ENCODE measurements at places on chromosomes 4 and X. TPM values are rescaled to one million over a fixed set of nuclear protein-coding genes. Genes with fewer than 3 reads are reported as not detected.

DNA sequence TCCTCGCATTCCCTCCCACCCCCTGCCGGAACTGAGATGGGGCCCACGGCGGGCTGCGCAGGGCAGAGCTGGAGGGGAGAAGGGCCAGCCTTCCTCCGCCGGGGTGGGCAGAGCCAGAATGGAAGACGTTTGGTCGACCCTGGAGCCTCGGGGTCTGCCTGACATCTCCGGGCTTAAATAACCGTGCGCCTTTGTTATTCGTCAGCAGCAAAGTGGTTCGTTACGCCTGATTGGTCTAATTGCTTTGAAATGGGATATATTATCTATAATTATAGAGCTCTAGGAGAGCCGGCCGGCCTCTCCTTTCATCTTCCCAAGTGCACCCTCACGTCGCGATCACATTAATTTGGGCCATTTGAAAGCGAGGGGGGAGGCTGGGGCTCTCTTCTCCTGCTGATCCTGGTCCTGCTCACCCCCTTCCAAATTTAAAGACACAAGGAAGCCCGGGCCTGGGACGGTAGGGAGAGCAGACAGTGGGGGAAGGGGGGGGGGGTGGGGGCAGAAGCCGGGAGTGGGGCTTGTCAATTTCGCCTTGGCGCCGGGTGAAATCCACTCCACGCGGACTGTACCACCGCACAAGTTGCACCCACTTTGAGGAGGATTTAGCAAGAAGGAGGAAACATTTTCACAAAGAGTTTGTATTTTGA, 4.7 kb upstream of the MSX1 start:
- DNase-seq: no peak

- no peak for DNase-seq
Measured at GRCh38 chr4:169351872-169352271, 81.1 kb upstream of the SH3RF1 start.

DNA sequence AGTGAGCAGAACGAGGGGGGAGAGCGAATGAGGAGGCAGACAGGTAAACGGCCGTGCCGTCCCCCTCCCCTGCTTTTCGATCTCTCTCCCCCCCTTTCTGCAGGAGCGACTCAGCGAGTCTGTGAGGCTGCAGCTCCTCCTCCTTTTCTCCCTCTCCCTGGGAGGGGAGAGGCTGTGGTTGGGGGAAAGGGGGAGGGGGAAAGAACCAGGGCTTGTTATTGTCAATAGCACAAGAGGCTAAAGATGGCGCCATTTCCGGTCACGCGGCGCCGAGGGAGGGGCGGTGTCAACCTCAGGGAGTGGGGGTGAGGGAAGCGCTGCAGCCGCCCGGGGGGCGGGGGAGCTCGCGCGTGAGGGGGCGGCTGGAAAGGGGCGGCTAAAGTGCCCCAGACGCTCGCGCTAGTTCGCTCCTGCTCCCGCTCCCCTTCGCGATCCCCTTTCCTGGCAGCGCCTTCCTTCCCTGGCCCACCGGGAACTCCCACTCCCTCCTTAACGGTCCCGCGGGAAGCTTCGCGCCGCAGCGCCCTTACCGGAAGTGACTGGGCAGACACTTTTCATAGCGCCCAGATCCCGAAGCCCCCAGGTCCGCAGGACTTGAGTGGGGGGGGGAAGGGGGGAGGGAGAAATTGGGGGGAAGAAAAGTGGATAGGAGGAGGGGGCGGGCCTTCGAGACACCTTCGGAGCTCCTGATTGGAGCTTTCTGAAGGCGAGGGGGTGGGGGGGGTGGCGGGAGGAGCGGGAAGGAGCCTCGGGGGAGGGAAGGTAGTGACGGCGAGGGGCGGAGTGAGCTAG, at the start of gene CUL4B:
CUL4B (minus strand) TSS at position 121 of the 792 bp plus-strand sequence. CDS start 324 bp downstream, outside the sequence.
- peak; percentile 91 for DNase-seq

DNA sequence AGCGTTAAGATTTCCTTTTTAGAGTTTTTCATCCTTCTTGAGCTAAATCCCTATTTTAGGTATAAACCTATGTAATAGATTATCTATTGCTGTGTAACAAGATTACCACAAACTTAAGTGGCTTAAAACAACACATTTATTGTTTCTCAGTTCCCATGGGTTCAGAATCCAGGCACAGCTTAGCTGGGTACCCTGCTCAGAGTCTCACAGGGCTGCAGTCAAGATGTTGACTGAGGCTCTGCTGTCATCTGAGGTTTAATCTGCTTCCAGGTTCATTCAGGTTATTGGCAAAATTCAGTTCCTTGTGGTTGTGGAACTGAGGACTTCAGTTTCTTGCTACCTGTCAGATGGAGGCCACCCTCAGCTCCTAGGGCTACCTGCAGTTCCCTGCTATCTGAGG, 60.9 kb downstream of the GK start:
- DNase-seq: no peak

GRCh38 chr4:76199664-76200211, 13.9 kb downstream of the SCARB2 start:
- DNase-seq: no peak

DNA sequence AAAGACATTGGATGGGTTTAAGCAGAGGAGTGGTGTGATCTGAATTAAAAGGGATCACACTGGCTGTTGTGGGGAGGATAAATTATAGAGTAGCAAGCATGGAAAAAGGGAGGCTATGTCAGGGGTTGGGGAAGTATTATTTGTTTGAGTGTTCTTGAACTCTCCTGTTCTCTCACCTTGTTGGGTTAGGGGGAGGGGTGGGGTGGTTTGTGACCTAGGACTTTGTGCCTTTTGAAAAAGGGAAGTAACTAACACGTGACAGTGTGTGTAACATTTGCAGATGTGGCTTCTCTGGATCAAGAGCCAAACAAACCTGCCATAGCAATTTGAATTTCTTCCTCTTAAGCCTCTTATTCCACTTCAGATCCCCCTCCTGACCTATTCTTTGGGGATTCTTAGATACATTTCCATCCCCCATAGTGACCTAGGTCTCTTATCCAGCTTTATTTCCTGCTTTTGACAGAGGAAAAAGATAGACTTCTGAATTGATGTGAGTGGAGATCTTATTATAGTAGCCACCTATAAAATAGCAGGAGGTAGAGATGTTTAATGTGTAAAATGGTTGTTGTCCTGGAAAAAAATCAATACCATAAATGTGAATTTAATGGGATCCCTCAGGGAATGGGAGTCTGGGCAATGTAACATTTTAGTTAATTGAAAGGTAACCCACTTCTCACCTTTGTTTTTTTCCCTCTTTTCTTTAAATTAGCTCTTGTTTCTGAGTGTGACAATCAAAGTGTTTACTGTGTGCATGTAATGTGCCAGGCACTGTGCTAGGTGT, 120.4 kb downstream of the CT47B1 start:
- no peak for DNase-seq

DNA sequence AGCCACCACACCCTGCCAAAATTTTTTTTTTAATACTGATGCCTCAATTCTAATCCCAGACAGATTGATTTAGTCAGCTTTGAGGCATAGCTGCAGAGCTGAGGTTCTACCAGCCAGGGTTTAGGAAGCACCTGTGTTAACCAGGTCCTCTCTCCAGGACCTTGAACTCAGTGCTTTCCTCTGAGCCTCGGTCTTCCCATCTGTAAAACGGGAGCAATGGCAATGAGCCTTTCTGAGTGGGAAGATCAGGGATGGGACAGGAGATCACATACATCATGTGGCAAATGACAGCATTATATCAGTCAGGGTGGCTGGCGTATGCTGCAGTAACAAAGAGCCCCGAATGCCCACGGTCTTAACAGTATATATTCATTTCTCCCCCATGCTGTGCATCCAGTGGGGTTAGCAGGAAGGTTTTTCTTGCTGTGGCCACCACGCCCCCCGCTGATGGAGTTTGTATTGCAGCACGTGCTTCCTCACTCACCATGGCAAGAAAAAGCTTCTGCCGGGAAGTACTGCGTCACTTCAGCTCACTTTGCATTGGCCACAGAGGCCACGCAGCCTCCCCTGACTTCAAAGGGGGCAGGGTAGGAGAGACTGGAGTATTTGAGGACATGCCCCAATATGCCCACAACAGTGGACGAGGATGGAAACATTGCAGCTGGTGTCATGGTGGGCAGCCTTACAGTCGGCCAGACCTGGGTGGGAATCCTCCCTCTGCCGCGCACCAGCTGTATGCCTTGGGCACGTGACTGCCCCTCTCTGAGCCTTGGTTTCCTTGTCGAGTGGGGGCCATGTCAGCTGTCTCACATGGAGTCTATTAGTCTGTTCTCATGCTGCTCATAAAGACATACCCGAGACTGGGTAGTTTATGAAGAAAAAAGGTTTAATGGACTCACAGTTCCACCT, 24.1 kb upstream of the MRFAP1 start:
- no peak for DNase-seq

- no peak for DNase-seq
Measured at GRCh38 chrX:36019125-36019524, 99.6 kb downstream of the CFAP47 start.

- DNase-seq: peak; percentile 58
Measured at GRCh38 chr4:76087007-76087769, 12.7 kb downstream of the ART3 start.

DNA sequence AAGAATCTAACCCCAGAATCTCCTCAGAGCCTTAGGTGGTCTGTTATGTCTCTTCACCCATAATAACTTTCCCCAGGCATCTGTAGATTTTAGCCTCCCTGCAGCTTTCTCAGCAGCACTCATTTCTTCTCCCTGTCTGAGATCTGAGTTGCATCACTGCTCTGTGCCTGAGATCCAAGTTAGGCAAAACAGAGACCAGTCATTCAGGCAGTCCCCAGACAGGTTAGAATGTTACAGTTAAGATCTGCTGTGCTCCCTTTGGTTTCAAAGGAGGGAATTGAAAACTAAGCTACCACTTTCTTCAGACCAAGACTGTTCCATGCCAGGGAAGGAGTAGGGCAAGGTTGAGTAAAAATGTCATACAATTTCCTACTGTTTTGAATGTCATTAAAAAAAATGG, 65.3 kb downstream of the TENT5D start:
- DNase-seq: no peak

DNA sequence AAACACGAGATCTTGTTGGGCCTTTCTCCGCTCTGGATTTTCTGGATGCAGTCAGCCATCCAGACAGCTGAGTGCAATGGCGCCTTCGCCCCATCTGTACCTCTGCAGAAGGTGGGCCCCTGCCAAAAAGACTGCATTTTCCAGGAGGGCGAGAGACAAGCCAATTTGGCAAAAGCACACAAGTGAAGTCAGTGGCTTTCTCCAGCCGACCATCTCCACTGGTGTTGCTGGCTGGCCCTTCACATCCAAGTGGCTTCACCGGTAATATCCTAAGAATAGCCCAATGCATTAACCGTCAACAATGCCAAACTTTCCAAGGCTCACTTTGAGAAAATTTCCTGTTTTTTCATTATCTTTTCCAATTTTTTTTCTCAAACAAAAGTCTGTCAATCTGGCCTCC, 96.2 kb upstream of the MXRA5 start:
- DNase-seq: no peak

GRCh38 chrX:118523920-118524319, 28.3 kb downstream of the DOCK11 start:
- no peak for DNase-seq

The GJB1 gene
- not detected for total RNA-seq

The C4orf36 gene
- 1.5 TPM for total RNA-seq

The GAGE1 gene
- not detected for total RNA-seq

The TCEAL5 gene
- not detected for total RNA-seq

The MAP9 gene
- 0.85 TPM for total RNA-seq

The GABRE gene
- total RNA-seq: 1.7 TPM

The CCKAR gene
- not detected for total RNA-seq

The CXXC4 gene
- total RNA-seq: 0.13 TPM

The ETDA gene
- total RNA-seq: not detected

All from psoas muscle (tissue), 8 donors.